Breast epithelium (tissue), 4 donors: ENCODE measurements at places on chromosomes 13 and 19. TPM values are rescaled to one million over a fixed set of nuclear protein-coding genes. Genes with fewer than 3 reads are reported as not detected.

The LILRA5 gene
- total RNA-seq: 2.2 TPM

The NXNL1 gene
- total RNA-seq: 0.64 TPM

The KLK14 gene
- not detected for total RNA-seq

The PALM3 gene
- 2.5 TPM for total RNA-seq

The ZNF20 gene
- 4.6 TPM for total RNA-seq

The CACNA1A gene
- total RNA-seq: 0.16 TPM

The CXCL17 gene
- total RNA-seq: 2.2 TPM

The IRGC gene
- not detected for total RNA-seq

The TMTC4 gene
- total RNA-seq: 16.6 TPM

The URAD gene
- 1.3 TPM for total RNA-seq

The HIPK4 gene
- total RNA-seq: 0.16 TPM

The MLNR gene
- not detected for total RNA-seq

The ZNF540 gene
- 9.7 TPM for total RNA-seq

The SH3GL1 gene
- 52.5 TPM for total RNA-seq

The SIGLEC8 gene
- 8.6 TPM for total RNA-seq

The CERS1 gene
- total RNA-seq: not detected

The ZNF613 gene
- 7.9 TPM for total RNA-seq

The OR10H1 gene
- total RNA-seq: not detected

The EHD2 gene
- total RNA-seq: 38.8 TPM

The FSD1 gene
- not detected for total RNA-seq

The ZSCAN1 gene
- total RNA-seq: 1.3 TPM

The HNRNPUL1 gene
- 125 TPM for total RNA-seq

The CLEC4M gene
- not detected for total RNA-seq

The ATCAY gene
- not detected for total RNA-seq

The SLC17A7 gene
- 0.98 TPM for total RNA-seq

The ACER1 gene
- 0.33 TPM for total RNA-seq

The PSG6 gene
- total RNA-seq: not detected

The CATSPERD gene
- total RNA-seq: not detected

The CYP4F2 gene
- total RNA-seq: not detected

The CEACAM7 gene
- total RNA-seq: 0.15 TPM

The IL11 gene
- total RNA-seq: not detected

The UBL3 gene
- total RNA-seq: 36.6 TPM

The ZNF793 gene
- total RNA-seq: 7.2 TPM

The CPB2 gene
- total RNA-seq: not detected

The TEKTIP1 gene
- total RNA-seq: not detected

The ZNF471 gene
- total RNA-seq: 8.2 TPM

The RUBCNL gene
- 3.3 TPM for total RNA-seq

The CFAP97D2 gene
- not detected for total RNA-seq

The CEACAM21 gene
- total RNA-seq: 0.44 TPM

The FUT2 gene
- not detected for total RNA-seq

The C19orf67 gene
- not detected for total RNA-seq

The ITGBL1 gene
- 62.5 TPM for total RNA-seq

The C1QTNF9B gene
- total RNA-seq: 0.32 TPM

The ZNF829 gene
- 8.9 TPM for total RNA-seq

The GIPR gene
- total RNA-seq: 4.9 TPM

The ENOX1 gene
- 2.3 TPM for total RNA-seq

The CD209 gene
- total RNA-seq: 2.3 TPM

The AMER2 gene
- total RNA-seq: 9.1 TPM

The CLEC17A gene
- not detected for total RNA-seq

The DENND1C gene
- total RNA-seq: 3.2 TPM

The SSC5D gene
- 3.8 TPM for total RNA-seq

The GNG14 gene
- not detected for total RNA-seq

The MAG gene
- total RNA-seq: not detected

The LIPE gene
- total RNA-seq: 152 TPM

The CGB5 gene
- total RNA-seq: not detected

The WIZ gene
- 17.6 TPM for total RNA-seq

The GFY gene
- not detected for total RNA-seq

The SULT2A1 gene
- total RNA-seq: not detected

The GTF3A gene
- 175 TPM for total RNA-seq
